H9 (cell line): ENCODE measurements at places on chromosomes 6 and 20.
A peak's percentile ranks its signal among the peaks of the same experiment; 100 is the strongest.

DNA sequence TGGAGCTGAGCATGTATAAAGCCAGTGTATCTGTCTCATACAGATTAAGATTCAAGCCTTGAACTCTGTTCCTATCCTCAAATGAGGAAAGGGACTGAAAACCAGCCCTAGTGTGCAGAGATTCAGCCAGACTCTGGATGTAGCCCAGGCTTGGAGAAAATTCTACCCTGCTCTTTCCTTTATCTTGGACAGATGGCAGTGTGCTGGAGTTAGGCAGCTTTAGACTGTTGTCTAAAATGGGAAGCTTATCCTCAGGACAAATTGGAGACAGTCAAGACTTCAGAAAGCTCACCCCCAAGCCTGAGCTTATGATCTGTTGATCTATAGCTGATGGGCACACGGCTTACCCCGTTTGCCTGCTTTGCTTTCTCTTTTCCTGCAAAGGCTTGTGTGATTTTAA lies 1057.6 kb downstream of the KIF16B start:
- DNase-seq = no peak

DNA sequence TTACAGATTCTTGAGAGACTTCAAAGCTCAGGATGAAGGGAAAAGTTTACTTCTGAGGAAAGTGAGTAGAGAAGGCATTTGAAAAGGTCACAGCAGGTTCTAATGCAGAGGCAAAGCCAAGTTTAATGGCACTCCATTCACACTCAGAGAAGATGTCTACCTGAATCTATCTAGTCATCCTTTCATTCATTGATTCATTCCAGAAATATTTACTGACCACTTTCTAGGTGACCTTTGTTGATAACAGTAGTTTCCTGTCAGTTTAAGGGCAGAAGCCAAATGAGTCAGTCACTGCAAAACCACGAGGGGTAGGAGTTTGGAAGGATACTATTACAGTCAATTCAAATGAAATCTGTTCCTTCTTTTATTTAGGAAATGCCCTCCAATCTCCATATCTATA lies 30.8 kb downstream of the FBXO5 start:
- no peak for DNase-seq

DNA sequence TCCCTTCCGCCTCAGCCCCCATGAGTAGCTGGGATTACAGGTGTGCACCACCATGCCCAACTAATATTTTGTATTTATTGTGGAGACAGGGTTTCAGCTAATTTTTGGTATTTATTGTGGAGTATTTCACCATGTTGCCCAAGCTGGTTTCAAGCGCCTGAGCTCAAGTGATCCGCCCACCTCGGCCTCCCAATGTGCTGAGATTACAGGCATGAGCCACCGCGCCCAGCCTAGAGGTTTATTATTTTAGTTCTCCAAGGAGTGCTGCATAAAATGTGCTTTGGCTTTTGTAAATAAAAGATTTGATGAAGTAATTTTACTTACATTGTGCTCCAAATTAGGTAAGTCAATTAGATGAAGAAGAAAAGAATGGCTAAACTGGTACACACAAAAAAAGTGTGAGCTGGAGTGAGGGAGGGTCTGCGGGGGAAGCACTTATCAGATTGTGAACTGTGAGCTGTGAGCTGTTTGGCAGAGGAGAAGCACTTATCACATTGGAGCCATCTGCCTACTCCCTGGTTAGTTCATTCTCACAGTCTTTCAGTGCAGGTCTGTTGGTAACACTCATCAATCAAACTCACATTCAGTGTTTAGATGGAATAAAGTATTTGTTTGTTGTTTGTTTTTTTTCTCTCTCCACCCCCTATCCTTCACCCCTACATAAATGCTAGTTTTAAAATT lies 398.0 kb downstream of the EPHA7 start:
- DNase-seq = no peak

GRCh38 chr6:47407300-47408281 lies 70.0 kb upstream of the CD2AP start:
- no peak for DNase-seq

DNA sequence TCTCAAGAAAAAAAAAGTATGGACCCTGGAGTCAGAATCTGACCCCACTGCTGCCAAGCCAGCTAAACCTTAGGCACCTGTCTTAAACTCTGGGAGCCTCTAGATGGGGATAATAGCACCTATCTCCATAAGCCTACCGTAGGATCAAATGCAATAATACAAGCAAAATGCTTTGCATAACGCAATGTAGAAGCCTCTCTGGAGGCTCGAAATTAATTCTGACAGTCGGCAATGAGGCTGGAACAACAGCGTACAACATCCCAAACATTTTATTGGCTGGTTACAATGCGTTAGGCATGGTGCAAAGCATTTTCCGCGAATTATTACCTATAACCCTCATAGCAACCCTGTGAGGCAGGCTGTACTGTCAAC lies 521 bp downstream of the CDK5RAP1 start:
- DNase-seq = no peak

DNA sequence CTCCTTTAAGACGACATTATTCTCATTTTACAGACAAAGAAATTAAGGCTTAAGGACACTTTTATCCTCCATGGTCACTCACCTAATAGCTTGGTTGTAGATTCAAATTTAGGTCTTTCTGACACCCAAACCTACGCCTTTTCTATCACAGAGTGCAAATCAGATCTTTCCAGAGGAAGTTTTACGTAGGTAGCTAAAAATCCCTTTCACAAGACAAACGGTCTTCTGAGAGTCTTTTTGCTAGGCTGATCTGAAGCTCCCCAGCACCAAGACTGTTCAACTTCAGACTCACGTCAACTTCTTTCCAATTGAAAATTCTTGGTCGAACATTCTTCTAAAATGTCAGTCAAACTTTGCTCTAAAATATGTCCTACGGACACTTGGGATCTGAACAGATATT lies 46.5 kb downstream of the BLOC1S5 start:
- DNase-seq = no peak

DNA sequence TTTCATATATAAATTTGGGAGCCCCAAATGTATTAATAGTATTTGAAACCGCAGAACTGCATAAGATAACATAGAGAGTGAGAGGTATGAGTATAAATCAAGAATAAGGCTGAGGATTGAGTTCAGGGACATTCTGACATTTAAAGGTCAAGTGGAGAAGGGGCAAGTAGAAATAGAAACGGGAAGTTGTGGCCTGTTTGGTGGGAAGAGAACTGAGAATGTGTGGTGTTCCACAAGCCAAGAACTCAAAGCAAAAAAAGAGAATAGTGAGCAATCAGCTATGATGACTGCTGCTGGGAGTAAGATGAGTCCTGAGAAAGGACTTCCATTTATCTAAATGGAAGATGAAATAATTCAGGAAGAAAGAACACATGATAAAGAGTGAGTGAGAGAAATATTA lies 418.4 kb downstream of the CD109 start:
- no peak for DNase-seq

- DNase-seq = no peak
Observed at GRCh38 chr20:41119614-41120561, 17.5 kb upstream of the PLCG1 start.

DNA sequence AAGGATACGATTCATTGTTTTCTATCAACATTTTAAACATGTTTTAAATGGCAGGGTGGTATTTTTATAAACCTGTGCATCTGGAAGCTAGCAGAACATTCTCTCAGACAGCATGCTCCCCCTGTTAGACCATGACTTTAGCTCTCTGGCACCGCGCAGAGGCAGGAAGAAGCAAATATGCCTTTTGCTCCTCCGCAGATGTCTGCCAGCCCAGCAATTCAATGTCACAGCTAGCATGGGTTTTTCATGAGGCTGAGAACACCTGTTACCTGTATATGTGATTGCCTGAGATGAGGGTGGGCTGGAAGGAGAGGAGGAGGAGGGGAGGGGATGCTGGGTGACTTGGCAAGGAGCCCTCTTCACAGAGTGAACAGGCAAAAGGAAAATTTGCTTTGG lies 6.7 kb downstream of the MTCH1 start:
- DNase-seq = no peak

DNA sequence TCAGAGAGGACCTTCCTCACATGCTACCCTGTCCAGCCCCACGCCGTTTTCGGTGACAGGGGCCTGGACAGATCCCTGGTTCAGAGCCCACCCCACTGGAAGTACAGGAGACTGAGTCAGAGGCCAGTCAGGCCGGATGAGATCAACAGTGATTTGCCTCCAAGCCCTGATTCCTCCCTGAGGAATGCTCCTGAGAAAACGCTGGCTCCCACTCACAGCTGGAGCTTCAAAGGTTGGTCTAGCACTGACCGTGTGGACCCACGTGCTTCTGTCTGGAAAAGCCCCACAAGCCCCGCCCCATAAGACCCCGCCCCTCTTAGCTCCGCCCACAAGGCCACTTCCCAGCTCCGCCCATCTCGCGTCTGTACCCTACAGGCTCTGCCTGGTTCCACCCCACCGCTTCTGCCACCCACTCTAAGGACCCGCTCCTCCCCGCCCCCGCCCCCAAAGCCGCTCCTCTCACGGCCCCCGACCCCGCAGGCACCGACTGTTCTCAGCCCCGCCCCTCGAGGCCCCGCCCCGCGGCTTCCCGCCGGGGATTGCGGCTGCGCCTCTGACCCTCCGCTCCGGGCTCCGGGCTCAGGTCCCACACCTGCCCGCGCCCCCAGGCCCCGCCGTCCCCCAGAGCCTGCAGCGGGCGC lies 64.9 kb upstream of the BHLHE23 start:
- peak; percentile 92 for DNase-seq

GRCh38 chr6:1109134-1109533 lies 202.8 kb upstream of the FOXQ1 start:
- DNase-seq = no peak

DNA sequence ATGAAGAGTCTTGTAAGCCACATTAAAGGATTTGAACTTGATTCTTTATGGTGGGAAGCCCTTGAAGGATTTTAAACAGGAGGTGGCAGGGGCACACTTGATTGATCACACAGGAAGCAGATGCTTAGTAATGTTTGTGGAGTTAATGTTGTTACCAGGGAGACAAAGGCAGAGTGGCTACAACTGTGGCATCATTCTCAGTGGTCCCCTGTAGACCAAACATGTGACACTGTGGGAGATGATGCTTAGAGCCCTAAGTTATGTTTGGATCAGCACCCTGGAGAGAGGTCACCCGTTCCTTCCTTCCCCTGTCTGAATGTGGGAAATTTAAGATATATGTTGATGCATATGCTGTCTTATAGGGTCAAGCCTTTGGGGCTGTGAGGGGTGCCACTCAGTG lies 53.2 kb downstream of the EIF2S2 start:
- DNase-seq = no peak

GRCh38 chr6:24458941-24459340 lies 30.4 kb downstream of the GPLD1 start:
- no peak for DNase-seq

GRCh38 chr20:47318586-47319516 lies 37.6 kb downstream of the ZMYND8 start:
- peak; percentile 79 for DNase-seq

- DNase-seq = no peak
Observed at GRCh38 chr6:46850792-46851191, 57.6 kb downstream of the MEP1A start.

- no peak for DNase-seq
Observed at GRCh38 chr6:144307880-144308279, 22.7 kb downstream of the UTRN start.

DNA sequence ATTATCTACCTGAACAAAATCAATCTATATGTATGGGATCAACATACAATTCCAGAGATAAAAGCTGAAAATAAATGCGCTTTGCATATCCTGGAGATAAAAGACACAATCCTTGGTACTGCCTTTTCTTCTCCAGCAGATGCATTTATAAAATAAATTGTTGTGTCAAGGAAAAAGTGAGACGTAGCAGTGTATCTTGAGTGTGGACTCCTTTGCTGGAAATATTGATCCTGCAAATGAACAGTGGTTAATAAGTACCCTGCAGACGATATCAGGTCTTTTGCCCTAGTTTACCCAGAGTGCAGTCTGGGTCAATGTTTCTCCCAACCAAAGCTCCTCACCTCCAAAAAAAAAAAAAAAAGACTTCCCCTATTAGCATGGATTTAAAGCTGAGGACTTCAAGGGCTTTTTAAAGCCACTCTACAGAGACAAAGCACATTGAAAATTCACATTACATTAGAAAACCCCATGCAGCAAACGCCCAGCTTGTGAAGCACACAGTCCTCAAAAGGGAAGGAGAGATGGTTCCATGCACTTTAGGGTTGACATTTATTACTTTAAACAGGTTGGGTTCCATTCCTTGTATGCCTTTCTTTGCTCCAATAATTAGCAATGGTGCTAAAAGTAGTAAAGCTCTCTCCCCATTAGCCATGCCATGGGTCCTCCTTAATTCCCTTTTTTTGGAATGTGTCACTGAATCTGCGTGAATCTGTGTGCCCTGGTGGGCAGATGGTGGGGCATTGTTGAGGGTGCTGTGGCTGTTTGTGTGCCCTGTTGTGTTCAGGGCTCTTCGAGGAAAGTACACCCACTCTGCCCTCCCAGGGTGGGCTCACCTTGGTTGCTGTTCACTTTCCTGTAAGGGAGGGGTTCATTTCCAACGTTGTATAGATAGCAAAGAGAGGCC lies 21.1 kb downstream of the FOXA2 start:
- no peak for DNase-seq

GRCh38 chr20:21323640-21324039 lies 20.5 kb downstream of the XRN2 start:
- DNase-seq = no peak

DNA sequence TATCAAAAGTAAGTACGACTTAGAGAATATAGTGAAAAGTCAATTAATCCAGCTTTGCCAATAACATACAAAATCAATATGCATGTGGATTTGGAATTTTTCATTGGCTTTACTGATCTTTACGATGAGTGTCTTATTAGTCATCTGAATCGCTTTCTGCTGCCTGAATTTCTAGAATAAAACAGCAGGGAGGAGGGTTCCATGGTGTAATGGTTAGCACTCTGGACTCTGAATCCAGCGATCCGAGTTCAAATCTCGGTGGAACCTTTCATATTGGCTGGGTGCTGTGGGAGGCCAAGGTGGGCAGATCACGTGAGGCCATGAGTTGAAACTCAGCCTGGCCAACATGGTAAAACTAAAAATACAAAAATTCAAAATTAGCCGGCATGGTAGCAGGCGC lies 448.8 kb downstream of the RNF144B start:
- no peak for DNase-seq

- DNase-seq = peak; percentile 33
Observed at GRCh38 chr20:53281557-53282117, 309.5 kb downstream of the TSHZ2 start.

DNA sequence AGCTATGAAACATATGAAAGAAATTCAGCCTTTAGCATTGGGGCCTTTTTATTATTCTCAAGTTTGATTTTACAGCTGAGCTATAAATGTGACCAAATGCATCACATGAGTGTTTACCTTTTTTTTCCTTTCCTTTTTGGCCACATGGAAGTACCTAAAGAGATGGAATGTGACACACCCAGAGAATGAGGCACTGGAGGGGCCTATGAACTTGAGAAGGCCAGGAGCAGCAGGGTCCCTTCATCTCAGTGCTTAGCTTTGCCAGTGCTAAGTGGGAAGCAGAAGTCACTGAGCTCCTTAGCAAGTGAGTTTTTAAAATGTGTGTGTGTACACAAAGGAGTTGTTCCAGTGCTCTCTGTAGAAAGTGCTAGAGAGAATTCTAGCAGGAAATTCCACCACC lies 44.7 kb downstream of the RREB1 start:
- no peak for DNase-seq

GRCh38 chr6:44606504-44606903 lies 219.0 kb downstream of the CDC5L start:
- no peak for DNase-seq
